Osteoblast (primary cell): ENCODE measurements at places on chromosomes 5 and 9.

- no peak for DNase-seq
These were observed 489.6 kb downstream of the MAN2A1 start for GRCh38 chr5:110179321-110179720.

GRCh38 chr9:98162613-98163012, 29.8 kb downstream of the CORO2A start:
- DNase-seq, result no peak

- DNase-seq, result no peak
These were observed 1.2 kb upstream of the ADGRV1 start for GRCh38 chr5:90557391-90557790.

- DNase-seq, result peak; percentile 1
These were observed 279.4 kb downstream of the CDH10 start for GRCh38 chr5:24365406-24365805.

DNA sequence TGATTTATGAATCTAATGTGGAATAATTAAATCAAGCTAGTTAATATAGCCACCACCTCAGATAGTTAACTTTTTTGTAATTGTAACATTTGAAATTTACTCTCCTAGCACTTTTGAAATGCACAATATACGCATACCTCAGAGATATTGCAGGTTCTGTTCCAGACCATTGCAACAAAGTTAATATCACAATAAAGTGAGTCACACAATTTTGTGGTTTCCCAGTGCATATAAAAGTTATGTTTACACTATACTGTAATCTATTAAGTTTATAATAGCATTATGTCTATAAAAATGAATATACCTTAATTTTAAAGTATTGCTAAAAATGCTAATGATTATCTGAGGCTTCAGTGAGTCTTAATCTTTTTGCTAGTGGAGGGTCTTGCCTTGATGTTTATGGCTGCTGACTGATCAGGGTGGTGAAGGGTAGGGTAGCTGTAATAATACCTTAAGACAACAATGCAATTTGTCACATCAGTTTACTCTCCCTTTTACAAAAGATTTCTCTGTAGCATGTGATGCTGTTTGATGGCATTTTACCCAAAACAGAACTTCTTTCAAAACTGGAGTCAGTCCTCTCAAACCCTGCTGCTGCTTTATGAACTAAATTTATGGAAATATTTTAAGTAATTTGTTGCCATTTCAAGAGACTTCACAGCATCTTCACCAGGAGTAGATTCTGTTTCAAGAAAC, 235.1 kb upstream of the ADAMTSL1 start:
- DNase-seq, result no peak

DNA sequence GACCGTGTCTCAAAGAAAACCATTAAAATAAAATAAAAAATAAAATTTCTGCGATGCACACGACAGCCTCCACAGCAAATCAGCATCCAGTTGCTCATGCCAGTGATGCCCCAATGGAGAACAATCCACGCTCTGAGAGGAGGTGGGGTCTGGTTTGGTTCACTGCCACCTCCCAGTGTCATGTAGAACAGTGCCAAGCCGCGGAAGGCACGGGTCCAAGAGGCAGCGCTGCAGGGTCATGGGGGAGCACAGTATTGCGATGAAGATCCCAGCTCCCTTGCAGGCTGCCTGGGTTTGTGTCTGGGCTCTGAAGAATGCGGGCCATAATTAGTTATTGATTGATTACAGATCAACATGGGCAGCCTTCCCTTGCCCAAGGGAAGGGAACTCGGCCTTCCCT, 6.1 kb upstream of the CACFD1 start:
- no peak for DNase-seq

- no peak for DNase-seq
These were observed 412.6 kb upstream of the CTNND2 start for GRCh38 chr5:12316812-12317211.

GRCh38 chr9:123455187-123455586, 99.2 kb downstream of the CRB2 start:
- DNase-seq, result no peak

GRCh38 chr9:107049803-107050184, 186.8 kb downstream of the ZNF462 start:
- DNase-seq, result no peak

GRCh38 chr5:99879791-99880511, 655.2 kb upstream of the FAM174A start:
- DNase-seq, result no peak

DNA sequence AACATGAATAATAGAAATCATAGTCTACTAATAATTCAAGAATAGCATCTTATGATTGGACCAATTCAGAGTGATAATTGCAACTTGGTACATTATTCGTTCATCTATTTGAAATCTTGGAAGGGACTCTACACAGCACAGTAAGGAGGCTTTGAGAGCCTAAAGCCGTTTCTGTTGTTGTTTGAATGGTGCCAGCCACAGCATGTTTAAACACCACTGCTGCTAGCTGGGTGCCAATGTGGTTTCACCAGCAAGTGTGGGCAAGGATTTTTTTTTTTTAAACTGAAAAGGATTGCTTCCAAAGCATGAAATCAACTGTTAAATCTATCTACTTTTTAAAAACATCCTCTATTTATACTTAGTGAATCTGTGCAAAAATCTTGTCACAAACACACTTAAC, 253.9 kb upstream of the MAP3K1 start:
- DNase-seq, result no peak

GRCh38 chr5:31122998-31123951, 70.2 kb upstream of the CDH6 start:
- no peak for DNase-seq

- DNase-seq, result peak; percentile 68
These were observed 779 bp upstream of the VCAN start for GRCh38 chr5:83470526-83471404.

- DNase-seq, result no peak
These were observed 164.9 kb downstream of the AP3B1 start for GRCh38 chr5:78129597-78129996.

- DNase-seq, result no peak
These were observed 72.5 kb upstream of the NMUR2 start for GRCh38 chr5:152477536-152477935.
